Activated CD4-positive, alpha-beta T cell treated with anti-CD3 and anti-CD28 coated beads for 4 hours (primary cell): ENCODE measurements at places on chromosomes 5 and 9.

DNA sequence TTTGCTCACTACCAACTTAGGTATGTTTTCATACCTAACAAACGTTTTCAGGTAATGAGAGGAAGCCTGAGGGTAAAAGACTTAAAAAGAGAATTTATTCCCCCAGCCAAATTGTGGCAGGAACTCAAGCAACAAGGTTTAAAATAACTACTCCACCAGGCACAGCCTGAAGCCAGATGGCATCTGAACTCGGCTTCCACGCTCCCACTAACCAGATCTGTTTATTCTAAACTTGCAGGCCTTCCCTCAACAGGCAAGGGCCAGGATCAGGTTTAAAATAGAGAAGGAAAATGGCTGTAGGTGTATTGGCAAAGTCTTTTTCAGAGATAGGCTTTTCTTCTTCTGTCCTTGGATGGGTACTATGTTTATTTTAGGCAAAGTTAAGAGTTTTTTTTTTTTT lies 89.4 kb downstream of the OTULIN start:
- DNase-seq, result no peak

- no peak for DNase-seq
These were observed 415.4 kb downstream of the CDH9 start for GRCh38 chr5:26622947-26623346.

- DNase-seq, result no peak
These were observed 35.5 kb downstream of the TTC1 start for GRCh38 chr5:160044391-160044804.

- no peak for DNase-seq
These were observed 243.0 kb upstream of the CDH18 start for GRCh38 chr5:20231040-20231439.

DNA sequence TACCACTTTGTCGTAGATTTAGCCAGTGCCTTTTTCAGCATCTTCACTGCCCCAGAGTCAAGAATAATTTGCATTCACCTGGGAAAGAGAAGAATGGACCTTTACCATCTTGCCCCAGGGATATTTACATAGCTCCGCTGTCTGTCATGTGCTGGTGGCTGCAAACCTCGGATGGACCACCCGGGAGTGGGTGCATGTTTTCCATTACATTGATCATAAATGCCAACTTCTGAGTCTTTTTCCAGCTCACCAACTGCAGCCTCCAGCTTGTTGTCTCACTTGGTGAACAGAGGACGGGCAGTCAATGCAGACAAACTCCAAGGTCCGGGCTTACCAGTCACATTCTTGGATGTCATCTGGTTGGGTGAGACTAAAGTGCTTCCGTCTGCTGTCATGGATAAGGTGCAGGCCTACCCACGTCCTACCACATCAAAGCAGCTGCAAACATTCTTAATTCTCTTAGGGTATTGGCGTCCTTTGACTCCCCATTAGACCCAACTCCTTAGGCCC lies 155.8 kb upstream of the APC start:
- no peak for DNase-seq

- no peak for DNase-seq
These were observed 2.9 kb upstream of the LURAP1L start for GRCh38 chr9:12771891-12772290.

GRCh38 chr5:52885614-52886013 lies 97.9 kb downstream of the ITGA1 start:
- DNase-seq, result no peak

GRCh38 chr5:55485073-55485472 lies 49.7 kb downstream of the PLPP1 start:
- no peak for DNase-seq
